Stimulated activated CD8-positive, alpha-beta memory T cell treated with anti-CD3 and anti-CD28 coated beads, Interleukin-4, amount 100 ng/mL, for 48 hours (primary cell): ENCODE measurements at places on chromosomes 5 and 9.
A peak's percentile ranks its signal among the peaks of the same experiment; 100 is the strongest.

GRCh38 chr9:86064220-86064619 is 35.1 kb downstream of the GOLM1 start:
- DNase-seq, result no peak

DNA sequence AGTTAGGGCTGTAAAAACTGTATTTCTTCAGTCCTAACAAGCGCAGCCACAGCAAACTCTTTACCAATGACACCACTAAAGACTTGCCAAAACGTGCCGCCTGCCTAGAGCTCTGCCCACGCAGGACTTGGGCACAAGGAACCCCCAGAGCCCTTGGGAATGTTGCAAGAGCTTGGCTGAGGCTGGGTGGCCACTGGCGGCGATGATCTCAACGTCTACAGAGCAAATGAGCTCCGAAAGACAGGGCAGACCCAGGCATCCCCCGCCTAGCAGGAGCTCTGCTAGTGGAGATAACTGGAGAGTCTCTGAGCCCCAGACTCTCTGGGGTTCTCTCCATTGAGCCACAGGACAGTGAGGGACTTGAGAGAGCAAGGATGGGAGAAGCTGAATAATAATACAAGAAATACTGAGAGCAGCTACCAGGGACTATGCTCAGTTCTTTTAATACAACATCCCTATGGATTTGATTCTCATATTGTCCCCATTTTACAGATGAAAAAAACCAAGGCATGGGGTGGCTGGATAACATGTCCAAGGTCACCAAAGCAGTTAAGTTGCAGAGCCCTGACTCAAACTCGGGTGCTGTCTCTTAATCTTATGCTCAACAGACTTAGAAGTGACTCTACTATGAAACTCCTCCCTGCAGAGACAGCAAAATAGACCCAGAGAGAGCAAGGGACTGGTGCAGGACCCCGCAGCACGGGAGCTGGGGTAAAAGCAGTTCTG is 32.5 kb downstream of the SHB start:
- DNase-seq, result no peak

- no peak for DNase-seq
These were observed 234.4 kb downstream of the MAST4 start for GRCh38 chr5:66830636-66831035.

GRCh38 chr5:145699846-145700245 is 135.3 kb downstream of the PRELID2 start:
- no peak for DNase-seq

GRCh38 chr5:108798513-108799265 is 51.0 kb downstream of the FER start:
- no peak for DNase-seq

- no peak for DNase-seq
These were observed 920.5 kb downstream of the TLE4 start for GRCh38 chr9:80492221-80492620.

DNA sequence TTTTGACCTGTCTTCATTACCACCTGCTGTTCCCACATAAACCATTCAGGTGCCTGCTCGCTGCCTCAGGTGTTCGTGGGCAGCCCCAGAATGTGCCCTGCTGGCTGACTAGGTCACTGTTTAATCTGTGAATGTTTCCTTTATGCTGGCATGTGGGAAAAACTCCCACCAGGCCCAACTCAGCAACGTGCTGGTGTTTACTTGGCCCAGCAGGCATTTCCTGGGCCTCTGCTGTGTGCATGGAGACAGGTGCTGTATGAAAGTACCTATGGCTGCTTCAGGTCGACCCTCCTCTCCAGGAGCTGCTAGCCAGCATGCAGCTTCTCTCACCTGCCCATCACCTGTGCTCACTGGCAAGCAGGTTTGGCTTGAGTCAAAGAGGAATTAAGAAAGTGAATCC is 65.8 kb downstream of the RAD23B start:
- DNase-seq, result no peak

GRCh38 chr5:56632939-56633338 is 182.4 kb upstream of the MAP3K1 start:
- no peak for DNase-seq

GRCh38 chr5:143707806-143708205 is 104.2 kb upstream of the HMHB1 start:
- DNase-seq, result no peak

- no peak for DNase-seq
These were observed 10.0 kb downstream of the ZSWIM6 start for GRCh38 chr5:61342071-61342501.

DNA sequence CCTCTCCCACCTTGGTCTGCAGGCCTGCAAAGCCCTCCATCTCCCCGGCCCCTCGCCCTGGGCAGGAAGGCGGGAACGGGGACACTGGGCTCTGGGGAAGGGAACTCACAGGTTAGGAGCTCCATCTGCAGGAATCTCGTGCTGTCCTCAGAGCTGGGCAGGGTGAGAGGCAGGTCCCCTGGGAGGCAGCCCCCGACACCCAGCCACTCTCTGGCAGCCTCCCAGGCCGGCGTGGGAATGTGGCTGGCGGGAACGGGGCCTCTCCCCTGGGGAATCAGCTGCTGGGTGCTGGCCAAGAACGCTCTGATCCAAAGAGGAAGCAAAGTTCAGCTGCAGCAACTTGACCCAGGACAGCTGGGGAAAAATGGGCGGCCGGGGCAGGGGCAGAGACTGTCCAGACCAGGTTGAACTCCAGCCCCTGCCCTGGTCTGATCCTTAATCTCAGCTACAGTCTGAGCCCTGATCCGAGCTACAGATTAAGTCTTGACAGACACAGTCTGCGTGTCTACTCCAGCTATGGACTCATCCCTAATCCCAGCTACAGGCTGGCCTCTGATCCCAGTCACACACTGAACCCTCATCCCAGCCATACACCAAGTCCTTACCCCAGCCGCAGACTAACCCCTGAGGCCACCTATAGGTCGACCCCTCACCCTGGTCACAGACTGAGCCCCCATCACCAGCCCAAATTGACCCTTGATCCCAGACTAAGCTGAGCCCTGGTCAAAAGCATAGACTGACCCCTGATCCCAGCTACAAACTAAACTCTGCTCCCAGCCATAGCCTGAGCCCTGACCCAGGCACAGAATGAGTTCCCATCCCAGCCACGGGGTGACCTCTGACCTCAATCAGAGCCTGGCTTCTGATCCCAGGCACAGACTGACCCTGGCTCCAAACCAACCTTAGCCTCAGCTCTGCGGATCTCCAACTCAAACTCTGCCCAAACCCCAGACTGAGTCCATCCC is 37.3 kb upstream of the EGFL7 start:
- no peak for DNase-seq

DNA sequence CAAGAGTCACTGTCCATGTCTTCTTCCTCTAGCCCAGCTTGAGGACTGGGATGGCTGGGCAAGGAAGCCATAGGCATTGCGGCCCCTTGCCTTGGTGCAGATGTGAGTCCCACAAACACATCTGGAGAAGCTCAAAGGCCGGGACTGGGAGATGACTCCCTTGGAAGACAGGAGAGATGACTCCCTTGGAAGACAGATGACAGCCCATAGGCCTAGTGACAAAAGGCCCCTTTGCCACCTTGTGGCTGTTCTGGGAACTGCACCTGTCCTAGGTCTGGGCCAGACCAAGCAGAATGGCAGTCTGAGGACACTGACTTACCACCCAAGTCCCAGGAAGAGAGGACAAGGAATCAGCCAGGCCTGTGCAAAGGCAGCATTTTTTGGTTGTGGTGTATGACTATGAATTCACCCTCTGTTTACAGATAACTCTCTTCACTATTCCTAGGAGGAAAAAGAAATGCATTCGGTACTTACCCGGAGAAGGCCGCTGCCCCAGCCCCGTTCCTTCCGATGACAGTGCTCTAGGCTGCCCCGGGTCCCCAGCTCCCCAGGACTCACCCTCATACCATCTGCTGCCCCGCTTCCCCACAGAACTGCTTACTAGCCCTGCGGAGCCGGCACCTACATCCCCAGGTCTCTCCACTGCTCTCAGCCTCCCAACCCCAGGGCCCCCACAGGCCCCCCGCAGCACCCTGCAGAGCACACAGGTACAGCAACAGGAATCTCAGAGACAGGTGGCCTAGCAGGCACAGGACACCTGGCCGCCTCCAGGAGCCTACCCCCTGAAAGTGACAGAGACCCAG is 30.8 kb downstream of the SKP1 start:
- peak; percentile 93 for DNase-seq

- no peak for DNase-seq
These were observed 128.8 kb downstream of the NR2F1-AS1 start for GRCh38 chr5:93452255-93452654.

- DNase-seq, result no peak
These were observed 57.9 kb upstream of the FTMT start for GRCh38 chr5:121793791-121794190.
